ENCODE measurements at places on chromosomes 1 and 21.

DNA sequence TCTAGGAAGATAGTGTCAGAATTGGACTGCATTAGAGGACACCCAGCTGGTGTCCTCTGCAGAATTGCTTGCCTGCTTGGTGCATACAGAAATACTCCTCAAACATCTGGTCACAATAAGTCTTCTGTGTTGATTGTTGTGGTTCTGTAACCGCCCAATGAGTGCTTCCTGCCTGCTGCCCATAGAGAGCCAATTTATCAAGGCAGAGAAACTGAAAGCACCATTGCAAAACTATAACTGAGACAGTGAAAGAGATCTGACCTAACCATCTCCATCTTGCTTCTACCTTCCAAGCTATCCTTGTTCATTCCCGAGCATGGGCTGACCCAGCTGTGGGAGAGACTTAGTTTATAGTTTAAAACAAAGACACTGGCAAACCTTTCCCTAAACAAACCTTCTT is 462.4 kb upstream of the RGS18 start:
- no peak for DNase-seq

GRCh38 chr1:8015036-8015808 is 10.9 kb downstream of the ERRFI1 start:
- no peak for DNase-seq

DNA sequence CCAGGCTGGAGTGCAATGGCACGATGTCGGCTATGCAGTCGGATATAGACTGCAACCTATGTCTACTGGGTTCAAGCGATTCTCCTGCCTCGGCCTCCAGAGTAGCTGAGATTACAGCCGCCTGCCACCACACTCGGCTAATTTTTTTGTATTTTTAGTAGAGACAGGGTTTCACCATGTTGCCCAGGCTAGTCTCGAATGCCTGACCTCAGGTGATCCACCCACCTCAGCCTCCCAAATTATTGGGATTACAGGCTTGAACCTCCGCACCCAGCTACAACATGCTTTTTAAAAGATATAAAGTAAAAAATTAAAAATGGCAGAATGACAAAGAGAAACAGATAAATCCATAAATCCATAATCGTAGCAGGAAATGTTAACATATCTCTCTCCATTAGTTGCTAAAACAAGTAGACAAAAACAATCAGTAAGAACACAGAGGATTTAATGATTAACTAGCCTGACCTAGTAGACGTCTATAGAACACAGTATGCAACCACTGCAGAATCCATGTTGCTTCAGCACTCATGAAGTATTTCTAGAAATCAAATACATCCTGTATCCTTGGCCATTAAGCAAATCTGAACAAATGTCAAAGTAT is 59.9 kb upstream of the SPOCD1 start:
- no peak for DNase-seq

- DNase-seq = no peak
Observed at GRCh38 chr1:213864091-213864490, 123.7 kb upstream of the PROX1 start.

GRCh38 chr1:207240325-207241101 is 81.0 kb upstream of the CD55 start:
- DNase-seq = no peak

DNA sequence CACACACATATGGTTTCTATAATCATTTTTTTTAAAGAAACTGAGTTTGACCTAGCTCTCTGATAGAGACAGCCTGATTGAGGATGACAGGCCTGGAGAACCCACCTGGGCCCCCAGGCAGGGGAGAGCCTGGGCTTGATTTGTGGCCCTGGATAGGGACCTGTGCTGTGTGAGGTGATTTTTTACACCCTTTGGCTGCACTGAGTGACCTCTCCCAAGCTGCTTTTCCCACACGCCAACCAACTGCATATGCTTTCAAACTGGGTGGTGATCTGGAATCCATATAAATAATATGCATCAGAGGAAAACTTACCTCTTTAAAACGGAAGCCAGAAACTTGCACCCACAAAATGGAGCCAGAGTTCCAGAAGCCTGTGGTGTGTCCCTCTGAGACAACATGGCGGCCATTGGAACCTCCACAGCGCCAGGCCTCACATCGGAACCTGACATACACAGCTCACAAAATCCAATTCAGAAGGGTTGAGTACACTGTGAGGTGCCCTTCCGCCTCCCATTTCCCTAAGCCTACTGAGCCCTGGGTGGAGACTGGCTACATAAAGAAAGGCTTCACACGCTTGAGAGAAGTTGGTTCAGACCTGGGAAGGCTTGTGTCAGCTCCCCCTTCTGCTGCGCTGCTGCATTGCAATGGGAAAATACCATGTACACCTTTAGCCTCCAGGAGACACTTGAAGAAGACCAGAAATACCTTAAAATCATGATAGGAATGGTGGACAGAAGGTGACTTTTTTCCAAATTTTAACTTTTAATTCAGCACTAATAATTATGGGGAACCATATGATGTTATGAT is 160.7 kb downstream of the HHIPL2 start:
- peak; percentile 16 for DNase-seq

GRCh38 chr1:61125263-61125662 is 42.9 kb downstream of the NFIA start:
- DNase-seq = no peak

DNA sequence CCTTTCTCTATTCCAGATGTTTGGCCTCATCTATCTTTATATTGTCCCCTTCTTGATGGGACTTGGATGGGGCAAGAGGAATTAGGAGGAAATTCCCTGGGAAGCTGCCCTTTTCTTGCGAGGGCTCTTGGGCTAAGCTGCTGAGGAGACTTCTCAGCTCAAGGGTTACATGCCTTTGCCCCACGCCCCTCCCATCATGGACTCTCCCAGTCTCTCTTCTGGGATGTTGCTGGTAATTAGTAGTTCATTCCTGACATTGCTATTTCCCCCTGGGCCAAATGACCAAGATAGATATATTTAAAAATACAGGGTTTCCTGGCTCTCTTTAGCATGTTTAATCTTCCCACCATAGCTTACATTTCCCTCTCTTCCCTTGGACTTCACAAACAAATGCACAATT is 90.6 kb upstream of the RALGPS2 start:
- DNase-seq = no peak

- peak; percentile 69 for DNase-seq
Observed at GRCh38 chr1:161420763-161421455, 53.2 kb upstream of the CFAP126 start.

- no peak for DNase-seq
Observed at GRCh38 chr1:233245191-233245765, 50.2 kb downstream of the PCNX2 start.

DNA sequence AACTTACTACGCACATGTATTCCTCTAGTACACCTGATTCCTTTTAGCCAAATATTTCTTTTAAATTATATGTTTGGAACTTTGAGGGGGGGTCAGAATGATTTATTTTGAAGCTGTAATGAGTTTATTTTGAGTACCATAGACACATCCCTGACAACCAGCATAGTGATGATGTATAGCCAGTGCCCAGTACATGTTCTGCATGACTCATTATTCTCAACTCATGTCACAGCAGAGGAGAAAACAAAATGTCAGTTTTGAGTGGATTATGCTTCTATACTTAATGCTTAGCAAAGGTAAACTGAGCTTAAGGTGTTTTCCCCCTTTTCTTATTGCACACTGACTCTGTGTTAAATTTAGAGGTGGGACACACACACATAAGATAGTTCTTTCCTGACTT is 22.4 kb upstream of the LEPR start:
- no peak for DNase-seq

DNA sequence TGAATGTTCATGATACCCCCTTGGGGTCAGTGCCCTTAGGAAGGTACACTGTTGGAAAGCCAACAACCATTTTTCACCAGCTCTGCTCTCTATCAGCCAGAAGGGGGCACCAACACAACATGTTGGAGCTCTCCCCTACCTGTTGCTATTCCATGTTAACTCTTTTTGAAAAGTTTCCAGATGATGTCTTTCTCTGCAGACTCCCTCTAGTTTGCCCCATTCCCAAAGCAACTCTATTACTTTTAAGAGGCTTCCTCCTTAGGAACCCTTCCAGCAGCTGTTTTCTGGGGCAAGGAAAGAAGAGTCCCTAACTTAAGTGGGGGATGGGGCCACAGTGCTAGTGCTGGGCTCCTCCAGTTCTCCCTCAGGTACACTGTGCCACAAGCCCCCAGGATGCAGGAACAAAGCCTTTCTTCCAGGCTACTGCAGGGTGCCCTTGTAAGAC is 22.9 kb upstream of the NDC1 start:
- peak; percentile 32 for DNase-seq

GRCh38 chr21:41628256-41628655 is 120.3 kb upstream of the TMPRSS2 start:
- DNase-seq = no peak

- no peak for DNase-seq
Observed at GRCh38 chr1:107378866-107379265, 238.0 kb downstream of the NTNG1 start.

DNA sequence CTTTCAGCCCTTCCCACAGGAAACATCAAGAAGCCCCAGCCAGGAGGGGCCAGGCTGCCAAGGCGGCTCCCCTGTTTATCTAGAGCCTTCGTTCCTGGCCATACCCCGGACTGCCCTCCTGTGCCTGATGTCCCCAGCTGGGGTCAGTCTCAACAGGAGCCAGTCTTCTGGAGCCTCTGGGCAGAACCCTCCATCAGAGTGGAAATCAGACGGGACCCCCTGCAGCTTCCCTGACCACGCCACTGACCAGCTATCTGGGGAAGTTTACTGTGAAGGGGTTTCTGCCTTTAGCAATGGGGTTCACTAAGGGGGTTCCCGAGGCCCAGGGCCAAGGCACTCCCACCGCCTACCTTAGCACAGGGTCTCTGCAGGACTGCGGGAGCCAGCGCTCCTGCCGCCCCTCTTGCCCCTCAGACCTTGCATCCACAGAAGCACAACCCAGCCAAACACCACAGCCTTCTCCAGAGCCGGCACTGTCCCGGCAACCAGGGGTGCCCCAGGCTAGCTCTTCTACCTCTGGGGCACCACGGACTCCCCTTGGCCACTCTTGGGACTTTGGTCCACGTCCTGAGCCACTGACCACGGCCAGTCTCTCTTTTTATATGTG is 3.5 kb upstream of the MTFR1L start:
- no peak for DNase-seq

DNA sequence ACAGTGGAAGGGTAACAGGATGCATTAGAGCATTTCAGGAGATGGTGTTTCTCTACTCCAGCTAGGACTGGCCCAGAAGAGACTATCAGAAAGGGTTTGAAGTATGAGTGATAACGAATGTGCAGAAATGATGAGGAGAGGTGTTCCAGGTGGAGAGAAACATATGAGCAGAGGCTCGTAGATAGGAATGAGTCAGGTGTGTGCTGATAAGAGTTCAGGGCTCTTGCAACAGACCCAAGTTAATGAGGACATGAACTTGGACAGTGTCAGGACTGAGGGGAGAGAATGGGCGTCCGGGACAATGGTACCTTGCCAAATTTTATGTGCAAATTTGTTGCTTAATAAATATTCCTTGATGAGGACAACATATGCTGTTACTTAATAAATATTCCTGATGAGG is 183.9 kb upstream of the NFIA start:
- no peak for DNase-seq

- DNase-seq = no peak
Observed at GRCh38 chr1:230825761-230826160, 42.6 kb downstream of the C1orf198 start.

DNA sequence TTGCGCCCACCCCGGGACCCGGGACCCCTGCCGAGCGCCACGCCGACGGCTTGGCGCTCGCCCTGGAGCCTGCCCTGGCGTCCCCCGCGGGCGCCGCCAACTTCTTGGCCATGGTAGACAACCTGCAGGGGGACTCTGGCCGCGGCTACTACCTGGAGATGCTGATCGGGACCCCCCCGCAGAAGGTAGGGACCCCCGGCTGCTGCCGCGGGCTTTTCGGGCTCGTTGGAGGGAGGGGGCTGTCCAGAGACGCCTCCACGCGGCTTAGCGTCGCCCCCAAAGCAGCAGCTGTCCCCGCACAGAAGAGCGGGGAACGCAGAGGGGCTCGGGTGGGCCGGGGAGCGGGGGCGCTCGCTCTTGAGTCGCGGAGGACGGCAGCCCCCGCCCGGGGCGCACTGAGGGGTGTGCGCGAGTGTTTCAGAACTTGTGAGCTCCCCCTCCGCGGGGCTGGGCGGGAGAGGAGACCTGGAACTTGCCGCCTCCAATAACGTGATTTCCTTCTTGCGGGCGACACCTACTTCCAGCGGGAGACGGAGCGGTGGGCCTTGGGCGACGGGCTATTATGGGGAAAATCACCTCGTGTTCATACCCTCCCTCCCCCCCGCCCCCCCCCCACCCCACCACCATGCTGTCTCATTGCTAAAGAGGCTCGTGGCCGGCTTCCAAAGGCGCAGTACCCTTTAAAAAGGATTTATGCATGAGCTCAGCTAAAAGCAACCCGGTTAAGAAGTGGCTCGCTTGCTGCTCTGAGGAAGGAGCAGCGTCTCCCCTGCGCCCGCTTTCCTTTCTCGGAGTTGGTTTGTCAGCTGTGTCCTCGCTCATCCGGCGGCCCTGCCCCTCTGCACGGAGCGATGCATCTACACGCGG is 664 bp downstream of the BACE2 start:
- DNase-seq = no peak

DNA sequence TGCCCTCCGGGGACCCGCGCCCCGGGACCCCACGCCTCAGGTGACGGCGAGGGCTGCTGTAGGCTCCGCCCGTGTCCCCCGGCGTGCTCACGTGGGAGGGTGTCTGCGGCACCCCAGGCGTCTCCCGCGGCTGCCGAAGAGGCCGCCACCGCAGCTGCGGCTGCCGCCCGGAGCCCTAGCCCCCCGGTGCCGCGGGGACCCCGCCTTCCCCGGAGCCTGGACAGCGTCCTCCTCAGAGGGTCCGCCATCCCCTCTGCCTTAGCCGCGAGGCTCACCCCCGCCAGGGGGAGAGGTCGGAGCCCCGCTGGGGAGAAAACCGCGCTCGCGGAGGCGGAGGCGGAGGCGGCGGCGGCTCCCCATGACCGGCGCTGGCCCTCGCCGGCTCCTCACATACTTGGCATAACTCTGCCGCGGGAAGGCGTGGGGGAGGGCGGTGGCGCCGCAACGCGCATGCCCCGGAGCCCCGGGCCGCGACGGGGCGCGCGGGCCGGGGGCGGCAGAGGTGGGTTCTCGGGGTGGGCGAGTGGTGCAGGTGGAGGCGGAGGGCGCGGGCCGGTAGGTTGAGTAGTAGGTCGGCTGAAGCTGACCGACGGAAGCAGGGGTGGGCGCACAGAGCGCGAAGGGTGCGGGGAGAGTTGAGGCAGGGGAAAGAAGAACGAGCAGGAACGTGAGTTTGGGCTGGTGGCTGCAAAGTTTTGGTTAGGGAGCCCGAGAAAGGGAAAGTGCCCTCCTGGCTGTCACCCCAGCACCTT is 700 bp upstream of the SYDE2 start:
- DNase-seq = no peak

GRCh38 chr1:20404466-20404865 is 81.5 kb downstream of the CAMK2N1 start:
- no peak for DNase-seq

GRCh38 chr1:174686213-174686612 is 238.4 kb downstream of the GPR52 start:
- no peak for DNase-seq

GRCh38 chr1:231374394-231374793 is 36.3 kb downstream of the SPRTN start:
- DNase-seq = no peak

Measured in HCT116 (cell line).